ENCODE measurements at places on chromosomes 5 and 9.

- H3K4me1 ChIP-seq, result peaks cover 33% of the 10 kb centered on the region
- H3K36me3 ChIP-seq, result no peaks in the 10 kb centered on the region
- peak overlapping the region; percentile 85 for H3K4me3 ChIP-seq
- DNase-seq, result peak; percentile 22
These were observed 1.2 kb downstream of the CXXC5 start for GRCh38 chr5:139649082-139649991.

GRCh38 chr9:121633119-121633714 lies 18.2 kb upstream of the DAB2IP start:
- H3K4me3 ChIP-seq, result no peak overlapping the region
- H3K27me3 ChIP-seq, result no peaks in the 10 kb centered on the region
- no peaks in the 10 kb centered on the region for H3K36me3 ChIP-seq
- H3K4me1 ChIP-seq, result peaks cover 8% of the 10 kb centered on the region
- no peak overlapping the region for H3K27ac ChIP-seq

DNA sequence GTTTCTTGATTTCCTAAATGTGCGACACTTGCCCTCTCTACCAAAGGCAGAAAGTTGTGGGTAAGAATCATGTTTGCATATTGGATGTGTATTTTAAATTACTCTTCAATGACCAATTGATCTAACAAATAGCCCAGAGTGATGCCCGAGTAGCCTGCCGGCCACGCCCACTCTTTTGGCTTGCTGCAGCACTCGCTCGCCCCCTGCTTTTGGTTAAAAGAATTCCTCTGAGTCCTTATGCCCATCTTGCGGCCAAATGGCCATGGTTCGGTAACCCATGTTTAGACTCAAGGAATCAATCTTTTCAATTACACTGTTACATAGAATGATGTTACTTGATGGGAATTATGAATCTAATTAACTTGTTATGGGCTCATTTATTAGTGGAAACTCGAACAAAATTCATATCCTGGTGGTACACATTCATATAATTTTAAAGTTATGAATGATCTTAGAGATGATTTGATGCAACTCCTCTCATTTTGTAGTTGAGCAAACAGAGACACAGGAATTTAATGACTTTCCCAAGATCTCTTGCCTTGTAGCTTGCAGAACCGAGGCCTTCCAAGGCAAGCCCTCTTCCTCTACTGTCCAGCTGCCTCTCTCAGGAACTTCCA lies 36.5 kb downstream of the PPIC start:
- DNase-seq, result peak; percentile 53
- H3K27me3 ChIP-seq, result no peaks in the 10 kb centered on the region
- H3K4me3 ChIP-seq, result no peak overlapping the region
- no peaks in the 10 kb centered on the region for H3K36me3 ChIP-seq

GRCh38 chr9:13480693-13481092 lies 201.2 kb upstream of the MPDZ start:
- H3K4me1 ChIP-seq, result peaks cover 11% of the 10 kb centered on the region
- no peak overlapping the region for H3K4me3 ChIP-seq
- H3K27me3 ChIP-seq, result no peaks in the 10 kb centered on the region
- DNase-seq, result no peak

DNA sequence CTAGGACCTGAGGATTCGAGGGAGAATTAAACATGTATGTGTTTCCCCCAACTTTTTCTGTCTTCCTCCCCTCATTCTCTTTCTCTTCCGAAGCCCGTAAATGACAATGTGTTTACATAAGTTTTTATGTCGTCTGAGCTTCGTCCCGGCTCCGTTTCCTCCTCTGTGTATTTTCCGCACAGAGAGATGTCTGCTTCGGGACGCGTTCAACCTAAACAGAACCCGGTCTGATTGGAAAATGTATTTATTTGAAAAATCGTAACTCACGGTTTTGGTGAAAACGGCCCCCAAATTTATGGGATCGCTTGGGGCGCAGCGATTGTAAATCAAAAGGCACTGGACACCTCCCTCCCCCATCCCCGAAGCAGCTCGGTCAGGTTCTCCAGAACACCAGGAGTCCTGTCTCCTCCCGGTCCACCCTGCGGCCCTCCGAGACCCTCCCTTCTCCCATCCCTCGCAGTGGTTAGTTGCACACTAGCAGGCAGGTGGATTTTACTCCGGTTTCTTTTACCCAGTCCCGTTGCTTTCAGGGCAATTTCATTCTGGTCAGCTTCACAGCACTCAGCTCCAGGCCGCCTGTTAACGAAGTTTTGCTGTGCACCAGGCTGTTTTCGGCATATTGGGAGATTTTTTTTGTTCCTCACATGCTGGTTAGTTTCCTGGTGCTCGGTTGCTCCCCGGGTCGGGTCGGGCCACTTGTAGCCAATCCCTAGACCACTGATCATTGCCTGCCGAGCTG lies 5.8 kb upstream of the HAND1 start:
- no peaks in the 10 kb centered on the region for H3K36me3 ChIP-seq
- no peaks in the 10 kb centered on the region for H3K4me1 ChIP-seq
- DNase-seq, result no peak
- H3K4me3 ChIP-seq, result no peak overlapping the region
- peaks cover 96% of the 10 kb centered on the region for H3K27me3 ChIP-seq

- peaks cover 65% of the 10 kb centered on the region for H3K36me3 ChIP-seq
- no peaks in the 10 kb centered on the region for H3K27me3 ChIP-seq
- H3K4me3 ChIP-seq, result no peak overlapping the region
- H3K27ac ChIP-seq, result peak overlapping the region; percentile 68
These were observed 29.2 kb downstream of the CSNK1A1 start for GRCh38 chr5:149521739-149522685.
